ENCODE measurements at places on chromosomes 3 and 15.

DNA sequence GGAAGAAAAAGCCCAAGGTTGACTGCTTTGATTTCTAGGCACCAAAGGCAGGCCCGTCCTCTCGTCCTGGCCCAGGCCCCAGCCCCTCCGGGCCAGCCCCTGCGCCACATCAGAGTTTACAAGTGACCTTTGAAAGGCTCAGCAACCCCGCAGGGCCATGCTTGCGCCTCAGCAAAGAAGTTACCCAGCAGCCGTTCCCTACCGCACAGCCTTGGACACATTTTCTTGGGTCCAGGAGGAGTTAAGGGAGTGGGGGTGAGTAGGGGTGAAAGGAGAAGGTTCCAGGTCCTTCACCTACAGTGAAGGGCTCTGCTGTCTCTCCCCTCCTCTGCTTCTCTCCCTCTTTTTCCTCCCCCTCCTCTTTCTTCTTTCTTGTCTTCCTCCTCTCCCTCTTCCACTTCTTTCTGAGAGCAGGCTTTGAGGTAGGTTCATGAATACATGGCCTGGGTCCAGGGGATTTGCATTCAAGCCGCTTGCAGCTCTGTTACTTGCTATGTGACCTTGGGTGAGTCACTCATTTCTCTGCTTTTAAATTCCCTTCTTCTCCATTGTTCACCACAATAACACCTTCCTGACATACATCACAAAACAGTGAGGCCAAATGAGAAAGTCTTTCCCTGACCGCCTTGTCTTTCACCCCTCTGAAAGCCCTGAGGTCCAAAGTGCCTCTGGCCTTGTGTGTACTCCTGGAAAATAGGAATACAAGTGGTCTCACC lies 223.3 kb upstream of the TPRG1 start:
- DNase-seq: no peak

DNA sequence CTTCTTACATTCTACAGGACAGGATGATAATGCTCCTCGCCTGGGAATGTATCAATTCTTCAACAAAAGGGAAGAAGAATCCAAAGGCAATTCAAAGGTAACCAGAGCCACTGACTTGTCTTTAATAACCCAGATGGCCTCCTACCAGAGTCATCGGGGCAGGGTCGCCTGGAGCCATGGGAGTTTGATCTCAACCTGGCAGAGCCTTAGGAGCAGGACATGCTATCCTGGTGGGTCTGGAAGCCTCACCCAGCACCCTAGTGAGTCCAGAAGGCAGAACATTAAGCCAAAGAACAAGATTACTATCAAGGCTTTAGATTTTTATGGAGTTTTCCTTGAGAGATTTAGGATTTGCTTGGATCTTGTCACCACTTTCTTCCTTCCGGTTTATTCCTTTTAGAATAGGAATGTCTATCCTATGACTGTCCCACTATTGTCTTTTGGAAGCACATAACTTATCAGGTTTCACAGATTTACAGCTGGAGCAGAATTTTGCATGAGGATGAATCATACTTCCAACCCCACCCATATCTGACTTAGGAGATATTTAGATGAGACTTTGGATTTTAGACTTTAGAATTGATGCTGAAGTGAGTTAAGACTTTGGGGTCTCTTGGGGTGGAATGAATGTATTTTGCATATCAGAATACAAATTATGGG lies 330.3 kb upstream of the GOLIM4 start:
- DNase-seq: no peak

GRCh38 chr15:64251121-64251520 lies 88.3 kb upstream of the PPIB start:
- DNase-seq: no peak

DNA sequence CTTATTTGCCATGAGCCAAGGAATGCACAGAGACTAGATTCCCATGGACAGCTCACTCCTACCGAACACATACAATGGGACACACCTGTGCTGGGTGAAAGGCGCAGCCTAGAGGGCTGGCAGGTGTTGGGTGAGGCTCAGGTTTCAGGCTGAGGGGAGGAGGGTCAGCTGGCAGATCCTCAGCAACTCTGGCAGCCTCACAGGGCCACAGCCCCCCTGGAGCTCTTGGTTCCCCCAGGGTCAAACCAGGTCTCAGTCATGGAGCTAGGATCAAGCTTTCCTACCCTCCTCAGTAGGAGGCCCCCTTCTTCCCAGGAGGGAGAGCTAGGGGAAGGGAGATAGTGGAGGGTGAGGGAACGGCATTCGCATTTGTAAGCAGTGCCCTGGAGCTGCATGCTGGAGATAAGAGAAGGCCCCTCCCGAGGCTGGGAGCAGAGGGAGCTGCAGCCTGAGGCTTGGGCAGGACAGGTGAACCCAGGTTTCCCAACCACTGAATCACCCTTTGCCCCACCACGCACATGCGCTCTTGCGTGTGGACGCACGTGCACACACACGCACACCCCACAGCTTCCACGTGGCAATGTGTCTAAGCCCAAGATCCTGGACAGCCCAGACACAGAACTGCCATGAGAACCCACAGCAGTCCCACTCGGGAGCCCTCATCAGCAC lies 26.3 kb upstream of the TFRC start:
- no peak for DNase-seq

DNA sequence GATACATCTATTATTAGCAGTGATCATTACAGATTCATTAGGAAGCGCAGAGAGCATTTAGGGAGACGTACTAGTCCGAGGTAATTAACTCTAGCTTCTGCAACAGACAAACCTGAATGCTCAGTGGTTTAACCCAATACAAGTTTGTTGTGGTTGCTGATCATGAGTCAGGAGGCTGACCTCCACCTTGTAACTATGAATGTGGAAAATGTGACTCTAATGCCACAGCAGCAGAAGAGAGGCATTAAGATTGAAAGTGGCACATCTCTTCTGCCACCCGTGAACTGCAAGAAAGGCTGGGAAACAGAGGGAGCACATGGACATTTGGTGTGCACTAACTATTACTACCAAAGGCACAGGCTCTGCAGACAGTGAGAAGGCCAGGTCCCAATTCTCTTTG lies 71.2 kb upstream of the C3orf80 start:
- no peak for DNase-seq

- DNase-seq: no peak
Measured at GRCh38 chr3:50334339-50335075, 6.1 kb downstream of the RASSF1 start.

- no peak for DNase-seq
Measured at GRCh38 chr3:194856296-194856695, 170.6 kb downstream of the FAM43A start.

- no peak for DNase-seq
Measured at GRCh38 chr15:39034816-39035215, 470.2 kb upstream of the RASGRP1 start.

DNA sequence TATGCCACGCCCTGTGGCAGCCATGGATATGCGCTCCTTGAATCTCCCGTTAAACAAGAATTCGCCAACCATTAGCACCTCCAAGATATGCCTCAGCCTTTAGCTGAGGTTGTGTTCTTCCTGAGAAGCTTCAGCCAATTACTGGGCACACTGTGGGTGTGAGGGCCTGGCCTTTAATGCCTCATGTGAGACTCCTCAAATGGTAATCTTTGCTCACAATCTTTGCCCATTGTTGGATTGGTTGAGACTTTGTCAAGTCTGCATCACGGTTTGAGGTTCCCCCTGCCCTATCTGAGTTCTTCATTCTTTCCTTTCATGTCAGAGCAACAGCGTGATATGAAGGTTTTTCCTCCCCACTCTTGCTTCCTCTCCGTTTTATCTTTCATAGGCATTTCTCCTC lies 108.1 kb upstream of the CCDC54 start:
- no peak for DNase-seq

DNA sequence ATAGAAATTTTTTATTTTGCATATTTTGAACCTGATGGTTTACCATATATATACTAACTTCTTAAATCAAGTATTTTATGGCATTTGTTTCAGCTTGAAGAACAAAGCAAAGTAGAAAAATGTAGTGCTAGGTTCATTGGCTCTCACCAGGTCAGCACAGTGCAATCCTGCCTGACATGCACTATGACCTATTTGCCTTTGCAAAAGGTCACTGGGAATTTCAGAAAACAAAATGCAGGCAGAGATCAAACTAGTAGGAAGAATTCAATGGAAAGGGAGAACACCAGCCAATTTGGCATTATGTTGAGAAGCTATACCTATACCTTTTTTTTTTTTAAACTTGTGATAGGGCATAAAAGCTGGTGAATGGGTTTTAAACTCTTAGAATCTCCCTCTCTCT lies 329.8 kb upstream of the SGO1 start:
- no peak for DNase-seq

DNA sequence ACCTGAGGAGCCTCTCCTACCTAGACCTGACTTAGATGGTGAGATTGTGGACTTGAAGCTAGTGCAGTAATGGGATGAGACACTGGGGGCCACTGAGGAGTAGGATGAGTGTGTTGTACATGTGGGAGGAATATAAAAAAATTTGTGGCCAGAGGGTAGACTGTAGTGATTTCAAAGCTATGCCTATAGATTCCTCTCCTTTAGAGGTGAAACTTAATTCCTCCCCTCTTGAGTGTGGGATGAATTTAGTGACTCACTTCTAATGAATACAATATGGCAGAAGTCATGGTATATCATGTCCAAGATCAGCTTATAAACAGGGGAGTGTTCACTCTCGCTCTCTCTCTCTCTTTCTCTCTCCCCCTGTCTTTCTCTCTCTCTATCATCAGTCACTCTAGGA lies 6.7 kb downstream of the ZNF860 start:
- DNase-seq: no peak

GRCh38 chr3:35263477-35263876 lies 375.8 kb upstream of the ARPP21 start:
- DNase-seq: no peak

DNA sequence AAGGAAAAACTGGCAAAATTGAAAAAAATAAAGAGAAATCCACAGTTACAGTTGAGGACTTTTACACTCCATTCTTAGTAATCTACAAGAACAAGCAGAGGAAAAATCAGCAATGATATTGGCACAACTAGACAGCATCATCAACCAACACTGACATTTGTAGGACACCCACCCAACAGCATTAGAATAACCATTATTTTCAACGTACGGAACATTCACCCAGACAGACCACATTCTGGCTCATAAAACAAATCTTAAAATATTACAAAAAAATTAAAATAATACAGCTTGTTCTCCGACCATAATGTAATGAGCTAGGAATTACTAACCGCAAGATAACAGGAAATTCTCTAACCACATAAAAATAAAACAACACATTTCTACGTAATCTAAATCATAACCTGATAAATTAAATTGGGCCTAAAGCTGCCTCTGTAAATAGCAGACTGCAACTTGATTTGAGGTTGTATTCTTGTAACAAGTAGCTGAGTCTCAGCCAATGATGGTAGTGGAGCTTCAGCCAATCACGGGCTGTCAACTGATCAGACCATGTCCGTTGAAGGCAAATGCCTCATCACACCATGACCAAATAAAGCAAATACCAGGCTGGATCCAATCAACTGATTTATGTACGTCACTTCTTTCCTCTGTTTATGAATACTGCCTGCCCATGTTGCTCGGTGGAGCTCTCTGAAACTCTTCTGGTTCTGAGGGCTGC lies 9.2 kb downstream of the PLSCR4 start:
- DNase-seq: no peak

- DNase-seq: no peak
Measured at GRCh38 chr3:115254492-115255196, 107.6 kb upstream of the ZBTB20 start.

GRCh38 chr3:43104660-43105595 lies 951 bp downstream of the POMGNT2 start:
- DNase-seq: no peak

DNA sequence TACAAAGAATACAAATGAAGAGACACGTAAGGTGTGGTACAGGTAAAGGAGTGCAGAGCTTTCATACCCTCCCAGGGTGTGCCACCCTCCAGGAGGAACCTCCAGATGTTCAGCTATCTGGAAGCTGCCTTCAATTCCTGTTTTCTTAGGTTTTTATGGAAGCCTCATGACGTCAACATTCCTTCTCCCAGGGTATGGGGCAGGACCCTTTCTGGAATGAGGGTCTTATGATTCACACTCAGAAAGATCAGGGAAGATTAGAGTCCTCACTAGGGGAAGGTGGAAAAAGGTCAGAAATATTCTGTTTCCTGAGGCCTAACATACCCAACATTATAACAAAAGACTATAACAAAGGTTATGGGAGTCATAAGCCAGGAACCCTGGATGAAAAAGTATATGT lies 99.8 kb upstream of the PLCL2 start:
- DNase-seq: no peak

DNA sequence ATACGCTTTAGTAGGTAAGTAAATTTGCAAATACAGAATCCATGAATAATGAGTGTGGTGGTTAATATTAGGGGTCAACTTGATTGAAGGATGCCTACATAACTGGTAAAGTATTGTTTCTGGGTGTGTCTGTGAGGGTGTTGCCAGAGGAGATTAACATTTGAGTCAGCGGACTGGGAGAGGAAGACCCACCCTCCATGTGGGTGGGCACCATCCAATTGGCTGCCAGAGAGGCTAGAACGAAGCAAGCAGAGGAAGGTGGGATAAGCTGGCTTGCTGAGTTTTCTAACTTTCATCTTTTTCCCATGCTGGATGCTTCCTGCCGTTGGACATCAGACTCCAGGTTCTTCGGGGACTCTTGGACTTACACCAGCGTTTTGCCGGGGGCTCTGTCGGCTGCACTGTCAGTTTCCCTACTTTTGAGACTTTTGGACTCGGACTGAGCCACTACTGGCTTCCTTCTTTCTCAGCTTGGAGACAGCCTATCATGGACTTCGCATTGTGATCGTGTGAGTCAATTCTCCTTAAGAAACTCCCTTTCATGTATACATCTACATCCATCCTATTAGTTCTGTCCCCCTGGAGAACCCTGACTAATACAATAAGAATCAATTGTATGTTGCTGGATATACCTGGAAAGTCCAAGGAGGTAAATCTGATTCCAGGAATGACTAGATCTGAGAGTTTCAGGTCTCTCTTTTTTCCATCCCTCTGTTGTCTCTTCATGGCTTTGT lies 25.8 kb upstream of the NEDD4 start:
- DNase-seq: no peak

DNA sequence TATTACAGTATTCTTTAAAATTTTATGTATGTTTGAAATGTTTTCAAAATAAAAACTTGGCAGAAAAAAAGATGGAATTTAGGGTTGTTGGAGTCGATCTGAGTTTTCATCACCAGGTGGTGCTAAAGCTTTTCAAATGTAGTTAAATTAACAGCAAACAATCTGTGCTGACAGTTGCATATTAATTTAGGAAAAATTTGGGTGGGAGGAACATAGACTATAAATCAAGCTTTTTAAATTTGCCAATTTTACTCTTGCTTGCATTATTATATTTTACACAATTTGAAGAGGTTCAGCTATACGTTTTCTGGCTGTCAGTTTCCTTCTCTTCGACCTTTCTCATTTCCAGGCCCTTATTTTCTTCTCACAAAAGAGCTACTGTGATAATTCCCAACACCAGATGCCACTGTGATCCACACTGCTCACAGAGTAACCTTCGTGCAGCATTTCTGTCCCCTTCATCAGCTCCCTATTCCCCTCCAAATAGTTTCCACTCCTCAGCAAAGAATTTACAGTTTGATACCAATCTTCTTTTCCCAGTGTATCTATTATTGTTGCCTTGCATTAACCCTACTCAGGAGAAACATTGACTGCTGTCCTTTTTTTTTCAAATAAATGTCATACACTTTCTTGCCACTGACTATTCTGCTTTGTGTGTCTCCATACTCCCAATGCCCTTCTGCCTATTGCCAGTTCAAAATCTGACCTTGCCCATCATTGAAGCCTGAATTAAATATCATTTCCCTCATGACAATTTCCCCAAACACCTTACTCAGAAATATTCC lies 53.4 kb upstream of the EIF5A2 start:
- DNase-seq: no peak

All from stimulated activated CD8-positive, alpha-beta memory T cell treated with anti-CD3 and anti-CD28 coated beads, Interleukin-4, amount 100 ng/mL, for 1 hour (primary cell).